Stimulated activated CD4-positive, alpha-beta T cell treated with anti-CD3 and anti-CD28 coated beads, Interleukin-12 subunit alpha, Interleukin-12 subunit beta, amount 100 ng/mL, for 24 hours (primary cell): ENCODE measurements at places on chromosomes 12 and 14.

GRCh38 chr12:94222351-94223084 is 74.1 kb downstream of the PLXNC1 start:
- DNase-seq, result no peak

DNA sequence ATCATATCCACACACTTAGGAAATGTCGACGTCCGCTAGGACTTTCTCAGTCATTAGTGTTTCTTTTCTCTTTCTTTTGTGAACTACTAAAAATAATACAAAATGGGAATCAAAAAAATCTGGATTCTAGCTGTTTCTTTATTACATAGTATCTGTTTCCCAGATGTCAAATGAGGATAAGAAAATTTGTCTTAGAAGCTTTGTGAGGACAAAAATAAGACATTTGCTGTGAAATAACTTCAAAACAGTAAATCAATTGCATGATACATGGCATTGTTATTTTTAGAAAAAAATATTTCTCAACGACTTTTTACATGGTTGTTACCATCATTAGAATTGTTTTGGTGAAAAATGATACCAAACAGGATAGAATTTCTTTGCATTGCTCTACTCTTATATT is 71.4 kb upstream of the IFNG-AS1 start:
- no peak for DNase-seq

DNA sequence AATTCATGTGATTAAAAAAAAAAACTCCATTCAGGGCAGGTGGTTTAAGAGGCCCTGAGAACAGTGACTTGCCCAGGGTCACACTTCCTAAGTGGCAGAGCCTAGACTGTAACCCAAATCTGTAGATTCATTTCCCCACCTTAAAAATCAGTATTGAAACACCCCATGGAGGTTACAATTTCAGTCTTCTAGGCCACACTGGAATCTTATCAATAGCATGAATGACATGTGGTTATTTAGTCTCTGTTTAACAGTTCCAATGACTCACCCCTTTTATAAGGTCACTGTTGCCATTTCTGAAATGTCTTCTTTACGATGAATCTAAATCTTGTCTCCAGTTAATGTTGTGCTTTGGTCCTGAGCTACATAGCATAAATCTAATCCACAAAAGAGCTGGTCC is 262.3 kb upstream of the GRIP1 start:
- no peak for DNase-seq

DNA sequence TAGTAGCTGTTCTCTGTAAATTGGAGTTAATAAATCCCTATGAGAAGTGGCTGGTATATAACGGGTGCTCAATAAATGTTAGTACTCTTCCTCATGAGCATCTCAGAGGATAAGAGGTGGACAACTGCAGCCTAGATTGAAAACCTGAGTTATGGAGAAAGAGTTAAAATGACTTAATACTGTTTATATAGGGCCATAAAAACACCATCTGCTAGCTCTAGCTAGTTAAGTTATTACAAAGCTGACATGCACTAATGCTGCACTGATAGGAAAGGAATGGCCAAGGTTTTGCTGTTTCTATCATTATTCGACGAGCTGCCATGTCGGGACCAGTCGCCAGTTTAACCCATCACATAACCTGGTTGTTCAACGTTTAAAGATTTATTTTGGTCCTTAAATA is 72.0 kb upstream of the SEL1L start:
- no peak for DNase-seq

GRCh38 chr12:104686196-104686595 is 229.4 kb downstream of the CHST11 start:
- DNase-seq, result no peak

DNA sequence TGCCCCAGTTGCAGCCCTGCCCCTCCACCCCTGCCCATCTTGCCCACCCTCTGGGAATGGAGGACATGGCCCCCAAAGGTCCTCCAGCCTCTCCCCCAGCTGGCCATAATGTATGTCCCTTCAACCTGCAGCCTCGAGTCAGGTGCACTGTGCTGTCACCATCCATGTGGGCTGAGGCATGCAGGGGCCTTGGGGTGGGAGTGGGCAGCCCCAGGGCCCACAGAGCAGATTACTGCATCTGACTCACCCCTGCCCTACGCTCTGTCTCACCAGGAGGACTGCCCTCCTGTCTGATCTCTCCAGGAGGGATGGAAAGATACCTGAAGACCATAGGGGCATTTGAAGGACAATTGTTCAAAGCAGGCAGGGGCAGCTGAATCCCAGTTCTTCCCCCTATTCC is 13.3 kb downstream of the SYNDIG1L start:
- no peak for DNase-seq

GRCh38 chr14:81384900-81385299 is 15.2 kb downstream of the STON2 start:
- DNase-seq, result no peak

DNA sequence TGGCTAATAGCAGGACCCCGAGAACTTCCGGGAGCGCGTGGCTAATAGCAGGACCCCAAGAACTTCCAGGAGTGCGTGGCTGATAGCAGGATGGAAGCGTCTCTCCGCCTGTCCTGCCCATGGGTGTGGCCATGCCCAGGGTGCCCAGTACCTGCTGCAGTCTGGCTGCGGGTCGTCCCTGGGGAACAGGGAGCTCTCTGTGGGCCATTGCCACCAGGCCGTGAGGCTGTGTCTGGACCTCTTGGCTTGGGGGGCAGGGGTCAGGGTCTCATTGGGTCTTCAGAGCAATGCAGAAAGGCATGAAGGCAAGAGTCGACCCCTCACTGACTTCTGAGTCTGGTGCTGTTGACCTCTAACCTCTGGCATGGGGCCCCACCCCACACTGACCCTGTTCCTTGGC is 35.4 kb downstream of the PACS2 start:
- no peak for DNase-seq

DNA sequence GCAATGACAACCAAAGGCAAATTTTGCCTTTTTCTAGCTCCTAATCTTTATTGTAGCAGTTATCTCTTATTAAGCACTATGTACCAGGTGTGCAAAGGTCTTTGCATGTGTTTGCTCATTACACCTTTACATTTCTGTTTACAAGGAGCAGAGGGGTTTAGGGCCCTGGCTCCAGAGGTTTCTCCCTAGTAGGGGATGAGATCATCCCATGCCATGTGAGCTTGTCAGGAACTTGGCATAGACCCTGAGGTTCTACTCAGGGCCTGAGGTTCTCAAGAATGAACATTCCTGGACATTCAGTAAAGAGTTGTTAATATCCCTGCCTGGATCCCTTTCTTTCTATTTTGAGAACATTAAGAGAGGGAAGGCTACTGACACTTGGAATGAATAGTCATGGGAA is 292.0 kb downstream of the RPAP3 start:
- no peak for DNase-seq

DNA sequence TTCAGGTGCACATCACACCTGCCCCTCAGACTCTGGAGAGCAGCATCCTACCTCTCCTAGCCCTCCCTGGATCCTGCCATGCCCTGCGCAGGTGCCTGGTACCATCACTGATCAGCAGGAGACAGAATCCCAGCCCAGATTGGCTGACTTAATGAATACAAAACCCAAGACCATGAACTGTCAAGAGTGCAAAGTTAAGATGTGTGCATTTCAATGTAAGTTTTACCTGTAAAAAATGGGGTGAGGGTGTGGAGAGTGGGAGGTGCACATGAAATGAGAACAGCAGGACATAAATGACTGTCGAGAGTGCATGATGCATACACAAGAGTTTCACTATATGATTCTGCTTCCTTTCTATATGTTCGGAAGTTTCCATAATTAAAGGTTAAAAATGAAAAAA is 57.9 kb upstream of the GPR68 start:
- no peak for DNase-seq

DNA sequence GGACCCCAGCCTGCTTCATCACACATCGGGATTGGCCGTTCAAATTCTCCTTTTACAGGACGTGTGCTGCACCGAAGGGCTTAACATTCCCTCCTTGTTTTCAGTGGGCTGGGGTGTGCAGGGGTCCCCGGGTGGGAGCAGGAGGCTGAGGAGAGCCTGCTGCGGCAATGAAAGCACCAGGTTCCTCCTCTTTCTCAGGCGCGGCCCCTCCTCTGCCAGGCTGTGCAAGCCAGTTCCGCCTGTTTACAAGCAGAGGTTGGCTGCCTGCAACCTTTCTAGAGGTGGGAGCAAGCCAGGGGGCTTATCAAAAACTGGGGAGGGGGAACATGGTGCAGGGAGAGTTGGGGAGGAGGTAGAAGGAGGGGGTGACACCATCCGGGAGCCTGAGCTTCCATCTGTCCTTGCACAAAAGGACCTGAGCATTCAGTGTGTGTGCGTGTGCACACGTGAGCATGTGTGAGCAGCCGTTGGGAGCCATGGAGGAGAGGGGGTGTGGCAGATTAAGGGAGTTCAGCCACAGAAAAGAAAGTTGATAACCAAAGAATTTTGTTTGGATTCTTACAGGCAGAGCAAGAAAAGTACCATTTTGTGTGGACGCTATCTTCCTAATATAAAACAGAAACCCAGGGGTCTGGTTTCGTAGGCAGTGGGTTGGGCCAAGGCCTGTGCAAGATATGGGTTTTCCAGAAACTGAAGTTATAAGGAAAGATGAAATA is 108.8 kb upstream of the RFLNA start:
- no peak for DNase-seq

DNA sequence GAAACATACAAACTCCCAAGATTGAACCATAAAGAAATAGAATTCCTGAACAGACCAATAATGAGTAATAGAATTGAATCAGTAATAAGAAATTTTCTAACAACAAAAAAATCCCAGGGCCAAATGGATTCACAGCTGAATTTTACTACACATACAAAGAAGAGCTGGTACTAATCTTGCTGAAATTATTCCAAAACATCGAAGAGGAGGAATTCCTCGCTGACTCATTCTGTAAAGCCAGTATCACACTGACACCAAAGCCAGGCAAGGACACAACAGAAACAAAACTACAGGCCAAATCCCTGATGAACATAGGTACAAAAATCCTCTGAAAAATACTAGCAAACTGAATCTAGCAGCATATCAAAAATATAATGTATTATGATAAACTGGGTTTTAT is 367.8 kb upstream of the CLEC14A start:
- DNase-seq, result no peak

GRCh38 chr14:99125113-99125512 is 146.9 kb downstream of the BCL11B start:
- no peak for DNase-seq

- DNase-seq, result no peak
These were observed 299.6 kb downstream of the DPF3 start for GRCh38 chr14:72594099-72594901.

- no peak for DNase-seq
These were observed 32.6 kb upstream of the PLEKHG3 start for GRCh38 chr14:64671591-64671990.

DNA sequence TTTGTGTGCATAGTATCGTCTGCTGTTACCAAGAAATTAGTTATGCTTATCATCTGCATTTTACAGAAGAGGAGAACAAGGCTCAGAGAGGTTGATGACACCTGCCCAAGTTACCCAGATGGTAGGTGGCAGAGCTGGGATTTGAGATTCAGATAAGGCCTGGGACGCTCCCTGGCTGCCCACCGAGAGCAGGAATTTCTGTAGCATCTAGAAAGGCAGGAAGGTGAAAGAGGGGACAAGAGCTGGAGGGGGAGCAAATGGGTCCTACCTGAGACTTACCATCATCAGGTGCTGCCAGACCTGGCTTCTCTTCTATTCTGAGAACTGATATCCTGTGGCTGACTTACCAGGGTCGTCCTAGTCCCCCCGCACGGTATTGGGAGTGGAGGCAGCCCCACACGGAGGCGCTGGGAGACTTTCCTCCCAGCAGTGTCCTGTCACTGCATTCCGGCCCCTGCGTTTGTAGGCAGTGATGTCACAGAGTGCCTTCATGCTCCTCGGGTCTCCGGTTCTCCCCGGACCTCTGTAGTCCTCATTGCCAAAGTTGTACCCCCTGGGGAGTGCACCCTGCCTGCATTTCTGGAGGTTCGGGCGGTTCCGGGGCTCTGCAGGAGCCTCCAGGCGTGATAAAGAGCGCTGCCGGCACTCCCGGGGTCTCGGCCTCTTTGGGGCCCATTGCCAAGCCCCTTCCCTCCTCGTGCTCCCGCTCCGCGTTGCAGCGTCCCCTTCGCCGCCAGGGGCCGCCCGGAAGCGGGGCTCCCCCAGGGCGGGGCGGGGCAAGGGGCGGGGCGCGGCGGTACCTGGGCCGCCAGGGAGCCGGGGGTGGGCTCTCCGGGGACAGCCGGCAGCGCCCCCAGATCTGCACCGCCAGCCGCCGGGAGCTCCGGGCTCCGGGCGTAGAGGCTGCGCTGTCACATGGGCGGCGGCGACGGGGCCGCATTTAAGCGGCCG is at the start of gene CABP1:
CABP1 (plus strand) TSS at position 856 of the 951 bp plus-strand sequence; CDS start at position 916, 60 bp downstream.
- peak; percentile 60 for DNase-seq

- DNase-seq, result no peak
These were observed 1.7 kb upstream of the KCNJ8 start for GRCh38 chr12:21776175-21776574.

DNA sequence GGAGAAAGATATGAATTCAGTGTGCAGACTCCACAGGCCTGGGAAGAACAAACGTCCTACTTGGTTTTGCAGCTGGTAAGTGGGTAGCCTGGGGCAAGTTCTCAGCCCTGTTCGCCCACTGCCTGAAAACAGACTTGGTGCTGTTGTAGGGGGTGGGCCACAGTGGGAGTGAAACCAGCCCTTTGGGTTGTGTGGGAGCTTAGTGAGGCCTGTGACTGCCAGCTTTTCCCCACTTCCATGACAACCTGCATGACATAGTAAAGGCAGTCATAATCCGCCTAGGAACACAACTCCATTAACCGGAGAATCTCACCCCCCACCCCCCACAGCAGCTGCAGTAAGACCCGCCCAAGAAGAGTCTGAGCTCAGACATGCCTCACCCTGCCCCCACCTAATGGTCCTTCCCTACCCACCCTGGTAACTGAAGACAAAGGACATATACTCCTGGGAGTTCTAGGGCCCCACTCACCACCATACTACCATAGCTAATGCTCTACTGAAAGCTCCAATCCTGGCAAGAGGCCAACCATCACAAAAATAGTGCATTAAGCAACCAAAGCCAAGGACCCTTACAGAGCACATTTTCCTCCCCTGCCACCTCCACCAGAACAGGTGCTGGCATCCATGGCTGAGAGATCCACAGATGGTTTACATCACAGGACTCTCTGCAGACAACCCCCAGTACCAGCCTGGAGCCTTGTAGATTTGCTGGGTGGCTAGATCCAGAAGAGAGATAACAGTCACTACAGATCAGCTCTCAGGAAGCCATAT is 39.8 kb upstream of the LMNTD1 start:
- DNase-seq, result no peak

- DNase-seq, result no peak
These were observed 77.2 kb upstream of the DCD start for GRCh38 chr12:54725233-54725843.

DNA sequence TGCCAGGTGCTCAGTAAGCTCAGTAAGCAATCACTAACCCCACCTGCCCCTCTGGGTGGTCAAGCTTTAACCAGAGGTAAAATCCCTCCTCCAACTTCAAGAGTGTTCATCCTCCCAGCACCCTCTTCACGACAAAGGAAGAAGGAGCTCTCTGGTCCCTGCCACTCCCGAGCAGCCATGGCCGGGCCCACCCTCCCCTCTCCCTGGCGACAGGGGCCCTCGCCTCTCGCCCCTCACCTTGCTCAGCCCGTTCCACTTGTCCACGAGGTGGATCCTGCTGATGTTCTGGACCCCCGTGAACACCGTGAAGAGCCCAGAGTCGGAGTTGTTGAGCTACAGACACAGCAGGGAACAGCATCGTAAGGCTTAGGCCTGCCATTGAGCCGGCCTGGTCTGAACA is 52.0 kb downstream of the SCARB1 start:
- no peak for DNase-seq
